HepG2 (cell line): ENCODE measurements at places on chromosomes 6 and 20.
A peak's percentile ranks its signal among the peaks of the same experiment; 100 is the strongest.

DNA sequence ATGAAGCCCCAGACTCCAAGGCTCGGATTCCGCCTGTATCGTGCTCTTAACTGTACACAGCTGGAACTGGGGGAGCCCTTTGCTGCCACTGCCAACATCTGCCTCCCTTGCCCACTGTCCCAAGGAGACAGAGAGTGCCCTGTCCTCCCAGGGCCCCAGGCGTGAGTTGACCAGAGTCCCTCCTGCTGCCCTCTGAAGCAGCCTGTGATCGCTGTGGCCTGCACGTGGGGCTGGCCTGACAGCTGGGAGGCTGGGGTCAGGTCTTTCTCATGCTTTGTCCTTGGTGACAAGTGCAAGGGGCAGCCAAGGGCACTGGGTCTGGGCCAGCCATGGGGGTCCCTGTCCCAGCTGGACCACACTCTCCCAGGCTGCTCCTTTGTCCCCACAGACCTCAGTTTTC, 44.3 kb downstream of the KIAA1755 start:
- DNase-seq = no peak

GRCh38 chr6:13445005-13445743, 42.2 kb downstream of the GFOD1 start:
- DNase-seq = no peak

GRCh38 chr20:19589787-19590362, 168.2 kb upstream of the RIN2 start:
- DNase-seq = no peak

- no peak for DNase-seq
Observed at GRCh38 chr6:170202416-170203135, 88.3 kb downstream of the DLL1 start.

GRCh38 chr6:134593442-134593841, 275.5 kb upstream of the SGK1 start:
- no peak for DNase-seq

- peak; percentile 38 for DNase-seq
Observed at GRCh38 chr20:45629496-45630100, at the start of gene WFDC10A. Gene WFDC10A, plus strand, starts transcription at chr20:45629739. Its CDS starts 75 bp downstream, at chr20:45629814.

GRCh38 chr6:170476360-170476759, 76.7 kb downstream of the PSMB1 start:
- DNase-seq = no peak

- peak; percentile 63 for DNase-seq
Observed at GRCh38 chr6:150417899-150418826, 49.4 kb downstream of the IYD start.

GRCh38 chr6:53044572-53044971, 20.6 kb upstream of the FBXO9 start:
- DNase-seq = no peak

GRCh38 chr6:122736163-122736562, 43.4 kb upstream of the FABP7 start:
- no peak for DNase-seq

DNA sequence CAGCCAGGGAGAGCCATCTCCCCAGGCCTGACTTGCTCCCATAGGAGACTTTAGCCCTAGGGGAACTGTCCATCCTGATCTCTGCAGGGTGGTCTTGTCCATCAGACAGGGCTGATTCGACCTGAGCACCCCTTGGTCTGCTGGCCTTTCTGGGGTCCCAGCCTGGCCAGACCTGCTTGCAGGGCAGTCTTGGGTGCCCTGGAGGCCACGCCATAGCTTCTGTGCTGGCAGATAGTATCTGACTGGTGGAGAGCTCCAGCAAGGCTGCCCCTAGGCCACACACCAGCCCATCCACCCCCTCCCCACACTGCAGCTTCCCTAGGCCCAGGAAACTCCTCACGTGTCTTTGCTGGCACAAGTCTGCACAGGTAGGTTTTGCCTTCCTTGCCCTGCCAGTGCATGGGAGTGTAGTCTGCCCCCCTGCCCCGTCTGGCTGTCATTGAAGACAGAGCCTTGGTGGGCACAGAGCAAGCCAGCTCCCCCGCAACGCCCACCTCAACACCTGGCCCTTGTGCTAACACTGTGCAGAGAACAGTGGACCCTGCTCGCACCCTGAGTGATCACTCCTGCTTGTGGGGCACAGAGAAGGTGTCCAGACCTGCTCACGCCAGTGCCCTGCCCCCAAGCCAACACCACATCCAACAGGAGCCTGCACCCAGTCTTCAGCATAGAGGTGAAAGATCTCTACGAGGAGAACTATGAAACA, 32.4 kb downstream of the CCN2 start:
- no peak for DNase-seq

DNA sequence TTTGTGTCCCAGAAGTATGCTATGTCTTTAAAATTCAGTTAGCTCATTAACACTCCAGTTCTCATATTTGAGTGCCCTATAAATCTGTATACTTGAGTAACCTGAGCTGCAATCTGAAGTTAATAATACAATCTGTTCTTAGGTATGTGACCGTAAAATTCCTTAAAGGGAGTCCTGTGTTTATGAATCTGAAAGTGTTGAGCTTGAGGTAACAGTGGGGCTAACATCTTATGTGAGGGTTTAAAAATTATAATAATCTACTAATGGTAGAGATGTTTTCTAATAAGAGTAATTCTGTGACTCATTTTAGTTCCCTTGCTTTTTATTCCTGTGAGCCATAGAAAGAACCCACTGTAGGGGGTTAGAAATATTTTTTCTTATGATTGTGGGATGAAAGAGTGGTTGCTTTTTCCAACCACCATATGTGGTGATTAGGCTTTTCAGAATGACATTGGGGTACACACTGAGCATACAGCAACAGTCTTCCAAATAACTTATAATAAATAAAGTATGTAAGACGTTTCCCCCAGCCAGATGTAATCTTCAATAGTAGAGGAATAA, 121.2 kb downstream of the BCKDHB start:
- DNase-seq = no peak

DNA sequence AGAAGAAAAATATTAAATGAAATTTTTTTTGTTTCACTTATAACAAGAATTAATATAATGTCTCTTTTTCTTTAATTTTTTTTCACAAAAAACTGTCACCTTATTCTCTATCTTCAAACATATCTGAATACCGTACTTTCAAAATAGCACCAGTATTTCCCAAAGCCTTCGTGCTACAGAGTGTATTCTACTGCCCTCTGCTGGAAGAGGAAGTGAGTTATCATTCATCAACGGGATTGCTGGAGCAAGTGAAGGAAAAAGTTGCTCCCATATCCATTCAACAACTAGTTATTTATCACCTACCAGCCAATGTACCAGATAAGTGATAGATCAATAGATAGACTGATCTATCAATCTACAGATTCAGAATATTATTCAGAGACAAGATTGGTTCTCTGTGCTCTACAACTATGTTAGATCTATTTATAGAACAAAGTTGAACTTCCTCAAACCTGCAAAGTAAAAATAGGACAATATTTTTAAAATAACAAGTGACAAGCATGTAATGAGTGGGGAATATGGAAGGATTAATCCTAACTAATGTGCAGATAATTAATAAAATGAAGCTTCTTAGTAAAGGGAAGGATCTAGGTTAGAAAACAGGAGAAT, 26.7 kb upstream of the TFAP2B start:
- peak; percentile 61 for DNase-seq

DNA sequence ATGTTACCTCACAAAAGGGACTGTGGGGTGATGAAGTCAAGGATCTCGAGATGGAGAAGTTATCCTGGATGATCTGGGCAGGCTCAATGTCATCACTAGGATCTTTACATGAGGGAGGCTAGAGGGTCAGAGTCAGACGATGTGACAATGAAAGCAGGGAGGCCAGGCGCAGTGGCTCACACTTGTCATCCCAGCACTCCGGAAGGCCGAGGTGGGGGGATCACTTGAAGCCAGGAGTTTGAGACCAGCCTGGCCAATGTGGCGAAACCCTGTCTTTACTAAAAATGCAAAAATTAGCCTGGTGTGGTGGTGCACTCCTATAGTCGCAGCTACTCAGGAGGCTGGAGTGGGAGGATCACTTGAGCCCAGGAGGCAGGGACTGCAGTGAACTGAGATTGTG, 68.8 kb downstream of the TTLL2 start:
- no peak for DNase-seq

DNA sequence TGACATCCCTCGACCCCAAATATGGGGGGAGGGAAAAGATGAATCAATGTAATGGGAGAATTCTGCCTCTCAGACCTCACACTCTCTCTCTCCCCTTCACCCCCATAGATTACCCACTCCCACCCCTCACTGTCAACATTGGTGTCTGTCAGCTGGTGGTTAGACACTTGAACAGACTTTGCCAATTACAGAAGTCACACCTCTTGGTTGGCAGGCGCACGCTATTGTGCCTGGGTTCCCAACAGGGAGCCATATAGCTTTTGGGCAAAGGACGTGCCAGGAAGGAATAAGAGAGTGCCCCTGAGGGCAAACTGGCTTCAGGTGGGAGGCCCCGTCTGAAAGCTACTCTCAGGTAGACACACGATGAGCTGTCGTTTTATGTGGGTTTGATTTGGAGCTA, 54.1 kb upstream of the FYN start:
- no peak for DNase-seq

DNA sequence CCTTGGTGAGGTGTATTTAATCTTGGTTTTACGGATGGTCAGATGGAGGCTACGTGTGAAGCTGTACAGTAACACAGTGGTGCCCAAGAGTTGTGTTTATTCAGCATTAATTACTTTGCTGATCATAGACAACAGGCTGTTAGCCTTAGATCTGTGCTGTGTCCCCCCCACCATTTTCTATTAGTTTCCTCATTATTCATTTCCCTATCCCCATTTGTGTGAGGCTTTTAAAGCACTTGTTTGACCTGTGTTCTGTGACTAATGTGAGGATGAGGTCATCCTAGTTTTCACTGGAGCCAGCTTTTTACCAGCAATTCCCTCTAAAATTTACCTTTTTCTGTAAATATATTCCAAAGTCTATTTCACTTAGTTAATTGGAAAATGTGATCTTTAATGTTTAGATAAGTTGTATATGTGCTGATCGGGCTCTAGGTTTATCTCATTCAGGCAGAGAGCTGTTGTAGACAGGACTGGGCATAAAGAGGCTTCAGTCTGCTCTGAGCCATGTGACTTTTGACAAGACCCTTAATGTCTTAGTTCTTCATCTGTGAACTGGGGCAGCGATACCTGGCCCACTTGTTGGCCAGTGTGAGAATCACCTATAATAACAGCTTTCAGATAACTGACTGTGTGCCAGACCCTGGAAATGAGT, 8.4 kb downstream of the MAPRE1 start:
- no peak for DNase-seq

DNA sequence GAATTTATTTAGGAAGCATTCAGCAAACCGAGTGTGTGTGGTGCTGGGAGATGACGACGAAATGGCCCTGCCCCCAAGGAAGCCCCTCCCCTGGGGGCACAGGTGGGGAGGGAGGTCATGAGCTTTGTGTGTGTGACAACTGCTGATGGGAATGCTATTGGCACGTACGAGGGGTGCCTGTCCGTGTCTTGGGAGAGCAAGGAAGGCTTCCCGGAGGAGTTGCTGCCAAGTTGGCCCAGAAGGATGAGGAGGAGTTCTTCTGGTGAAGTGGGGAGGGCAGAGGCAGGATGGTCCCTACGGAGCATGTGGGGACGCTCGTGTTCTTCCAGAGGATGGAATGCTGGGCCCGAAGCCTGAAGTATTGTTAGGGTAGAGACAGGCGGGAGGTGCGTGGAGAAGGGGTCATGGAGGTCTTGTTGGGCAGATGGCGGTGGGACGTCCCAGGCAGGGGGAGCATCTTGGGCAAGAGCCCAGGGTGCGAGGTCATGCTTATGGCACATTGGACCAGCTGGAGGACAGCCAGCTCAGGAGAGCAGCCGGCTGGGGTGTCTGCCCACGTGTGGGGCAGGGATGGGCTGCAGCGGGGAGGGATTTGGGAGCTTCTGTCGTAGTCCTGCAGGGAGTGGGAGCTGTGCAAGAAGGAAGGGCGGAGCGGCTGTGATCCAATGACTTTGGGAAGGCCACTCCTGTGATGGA, 46.1 kb downstream of the SYNJ2 start:
- no peak for DNase-seq

DNA sequence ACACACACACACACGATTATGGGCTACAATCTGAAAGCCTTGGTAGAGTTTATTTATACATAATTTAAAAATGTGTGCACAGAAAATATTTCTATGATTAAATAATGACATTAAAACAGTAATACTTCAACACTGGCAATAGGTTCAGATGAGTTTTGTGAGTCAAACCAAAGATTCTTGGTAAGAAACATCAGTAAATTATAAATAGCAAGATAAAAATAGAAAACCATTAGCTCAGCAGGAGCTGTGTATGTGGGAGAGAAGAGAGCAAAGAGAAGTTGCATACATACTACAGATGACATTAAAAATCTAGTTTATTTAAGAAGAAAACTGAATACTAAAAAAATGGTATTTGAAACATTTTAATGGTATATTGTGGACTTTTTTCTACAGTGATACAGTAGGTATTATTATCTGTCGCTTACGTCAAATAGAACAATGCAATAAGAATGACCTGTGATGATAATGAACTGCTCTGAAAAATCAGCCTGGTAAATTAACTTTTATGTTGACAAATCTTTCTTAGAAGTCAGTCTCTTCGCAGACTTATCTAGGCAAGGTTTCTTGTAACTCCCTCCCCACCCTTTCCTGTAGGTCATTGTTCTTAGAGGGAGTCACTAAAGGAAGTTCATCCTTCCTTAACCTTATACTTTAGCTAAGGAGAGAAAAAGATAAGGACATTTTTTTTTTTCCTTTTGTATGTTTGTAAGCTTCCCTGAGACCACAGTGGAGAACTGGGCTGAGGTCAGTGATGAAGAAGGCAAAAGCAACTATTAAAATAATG, 149.3 kb downstream of the GJA1 start:
- no peak for DNase-seq
